SHP77 treated with DMSO at 0.1 percent for 48 hours (cell line): ENCODE measurements at places on chromosomes 5 and 9.

GRCh38 chr9:4117835-4118610 lies 181.8 kb downstream of the GLIS3 start:
- no peak for DNase-seq

DNA sequence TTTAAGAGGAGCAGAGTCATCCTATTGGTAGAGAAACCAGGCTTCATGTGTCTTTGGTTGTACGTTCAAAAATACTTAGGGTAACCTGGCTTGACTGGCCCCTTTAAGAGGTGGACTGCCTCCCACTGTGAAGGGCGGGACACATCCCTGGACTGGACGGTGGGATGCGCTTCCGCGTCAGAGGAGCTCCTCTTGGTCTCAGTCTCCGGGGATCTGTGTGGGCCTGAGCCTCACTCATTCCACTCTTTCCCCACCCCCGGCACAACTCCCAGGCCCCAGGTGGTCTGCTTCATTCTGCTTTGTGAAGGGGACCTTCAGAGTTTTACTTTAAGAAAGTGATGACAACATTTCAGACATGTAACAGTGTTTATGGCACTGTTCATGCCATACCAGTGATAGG lies 601.1 kb downstream of the IRX1 start:
- no peak for DNase-seq

GRCh38 chr5:158877124-158877581 lies 222.6 kb downstream of the EBF1 start:
- no peak for DNase-seq

- no peak for DNase-seq
Measured at GRCh38 chr5:6979061-6979460, 265.8 kb downstream of the TENT4A start.

- DNase-seq = no peak
Measured at GRCh38 chr9:86685556-86685955, 261.8 kb downstream of the GAS1 start.

GRCh38 chr5:103693517-103693916 lies 130.9 kb upstream of the NUDT12 start:
- no peak for DNase-seq

DNA sequence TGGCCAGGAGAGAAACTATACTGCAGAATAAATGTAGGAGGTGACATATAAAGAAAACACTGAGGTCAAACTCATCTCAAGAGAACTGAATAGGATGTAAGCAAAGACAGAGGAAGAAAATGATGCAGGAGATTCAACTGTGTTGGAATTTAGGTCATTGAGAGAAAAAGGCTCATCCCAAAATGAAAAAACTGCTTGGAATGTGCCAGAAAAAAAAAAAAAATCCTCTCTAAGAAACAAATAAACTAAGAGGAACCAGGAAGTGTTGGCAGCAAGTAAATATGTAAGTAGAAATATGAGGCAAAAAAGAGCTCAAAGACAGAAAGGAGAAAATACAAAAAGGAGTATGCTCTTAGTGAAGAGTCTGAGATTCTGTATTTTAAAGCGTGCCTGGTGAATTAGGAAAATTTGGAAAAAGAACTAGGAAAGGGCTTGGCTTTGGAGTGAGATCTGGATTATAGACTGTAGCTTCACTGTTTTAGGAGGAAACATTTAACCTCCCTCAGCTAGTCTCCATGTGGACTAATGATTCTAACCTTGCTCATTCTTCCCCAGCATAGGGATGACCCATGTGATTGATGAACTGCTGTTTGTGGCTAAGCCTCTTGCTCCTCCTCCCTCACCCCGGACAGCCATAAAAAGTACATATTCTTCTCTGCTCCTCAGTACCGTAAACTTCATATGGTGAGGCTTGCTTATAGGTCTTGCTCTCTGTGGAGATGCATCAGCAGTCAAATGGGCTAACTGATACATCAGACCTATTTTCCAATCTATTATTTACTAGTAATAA lies 185.6 kb upstream of the POU5F2 start:
- no peak for DNase-seq

GRCh38 chr5:150116667-150117400 lies 30.5 kb upstream of the CSF1R start:
- DNase-seq = no peak

GRCh38 chr9:746661-747434 lies 94.6 kb upstream of the DMRT1 start:
- no peak for DNase-seq

GRCh38 chr5:61333321-61333953 lies 1.4 kb downstream of the ZSWIM6 start:
- no peak for DNase-seq

- DNase-seq = no peak
Measured at GRCh38 chr9:126723807-126724172, 81.0 kb upstream of the ZBTB43 start.

DNA sequence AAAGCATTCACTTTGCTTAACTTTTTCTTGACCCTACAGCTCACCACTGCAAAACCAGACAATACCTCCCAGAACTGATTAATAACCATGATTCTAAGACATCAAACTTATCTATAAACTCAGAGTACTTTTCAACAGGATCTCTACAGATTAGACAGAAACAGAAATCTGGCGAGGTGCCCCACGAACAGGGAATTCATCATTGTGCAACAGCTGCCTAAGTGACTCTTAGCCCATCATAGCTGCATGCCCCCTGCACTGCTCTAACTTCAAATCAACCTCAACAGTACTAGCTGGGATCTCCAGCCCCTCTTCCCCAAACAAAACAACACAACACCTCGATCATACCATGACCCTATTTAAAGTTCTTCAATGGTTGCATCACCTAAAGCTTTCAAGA lies 16.1 kb upstream of the COL23A1 start:
- DNase-seq = no peak
